ENCODE measurements at places on chromosomes 1 and 21. TPM values are rescaled to one million over a fixed set of nuclear protein-coding genes. Genes with fewer than 3 reads are reported as not detected.

The TNFSF4 gene
- 0.57 TPM for total RNA-seq

The IL19 gene
- total RNA-seq, result not detected

The DENND2C gene
- 0.79 TPM for total RNA-seq

The CEP104 gene
- total RNA-seq, result 36.2 TPM

The TTC22 gene
- not detected for total RNA-seq

The CENPL gene
- total RNA-seq, result 24.3 TPM

DNA sequence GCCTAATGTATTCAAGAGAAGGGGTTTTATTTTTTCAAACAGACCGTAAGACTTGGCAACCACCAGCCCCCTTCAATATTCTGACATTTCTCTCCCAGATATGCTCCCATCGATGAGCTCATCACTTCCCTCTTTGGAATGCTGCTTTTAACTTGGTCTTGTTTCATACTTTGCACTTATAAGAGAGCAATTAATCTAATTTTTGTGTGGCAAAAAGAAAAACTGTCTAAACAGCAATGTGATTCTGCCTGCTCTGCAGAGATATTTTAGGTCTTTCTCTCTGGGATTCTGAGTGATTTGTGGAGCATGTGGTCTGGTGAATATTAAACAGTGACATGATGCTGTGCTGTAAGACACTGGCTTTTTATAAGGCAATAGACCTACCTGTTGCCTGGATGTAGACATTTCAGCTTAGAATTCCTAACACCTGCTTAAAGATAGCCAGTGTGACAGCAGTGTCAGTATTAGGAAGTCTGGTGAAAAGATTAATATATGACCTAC lies 284.8 kb downstream of the BACH1 start:
- no peaks in the 10 kb centered on the region for H3K27me3 ChIP-seq
- H3K36me3 ChIP-seq, result no peaks in the 10 kb centered on the region
- H3K27ac ChIP-seq, result no peak overlapping the region
- H3K4me1 ChIP-seq, result peaks cover 22% of the 10 kb centered on the region
- H3K4me3 ChIP-seq, result no peak overlapping the region

DNA sequence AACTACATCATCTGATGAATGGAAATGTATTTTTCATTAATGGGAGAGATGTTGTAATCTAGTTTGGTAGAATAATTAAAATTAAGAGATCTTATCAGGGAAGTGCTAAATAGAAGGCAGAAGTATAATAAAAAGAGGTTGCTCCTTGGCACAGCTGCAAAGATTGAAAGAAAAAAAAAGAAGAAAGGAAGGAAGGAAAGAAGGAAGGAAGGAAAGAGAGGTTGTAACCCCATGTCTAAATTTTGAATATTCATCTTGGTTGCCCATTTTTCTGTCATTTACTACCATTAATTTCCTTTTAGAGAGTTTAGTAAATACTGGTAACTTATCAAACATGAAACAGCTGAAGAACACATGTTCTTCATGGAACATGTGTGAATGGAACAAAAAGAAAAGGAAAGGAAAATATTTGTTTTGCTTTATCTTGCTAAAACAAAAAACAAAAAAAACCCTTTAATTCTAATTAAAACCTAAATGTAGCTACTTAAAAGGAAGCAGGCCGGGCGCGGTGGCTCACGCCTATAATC lies 10.5 kb upstream of the MDM4 start:
- peaks cover 35% of the 10 kb centered on the region for H3K4me1 ChIP-seq
- peaks cover 12% of the 10 kb centered on the region for H3K36me3 ChIP-seq
- H3K27me3 ChIP-seq, result peaks cover 21% of the 10 kb centered on the region
- no peak overlapping the region for H3K27ac ChIP-seq
- peak overlapping the region; percentile 96 for H3K4me3 ChIP-seq

DNA sequence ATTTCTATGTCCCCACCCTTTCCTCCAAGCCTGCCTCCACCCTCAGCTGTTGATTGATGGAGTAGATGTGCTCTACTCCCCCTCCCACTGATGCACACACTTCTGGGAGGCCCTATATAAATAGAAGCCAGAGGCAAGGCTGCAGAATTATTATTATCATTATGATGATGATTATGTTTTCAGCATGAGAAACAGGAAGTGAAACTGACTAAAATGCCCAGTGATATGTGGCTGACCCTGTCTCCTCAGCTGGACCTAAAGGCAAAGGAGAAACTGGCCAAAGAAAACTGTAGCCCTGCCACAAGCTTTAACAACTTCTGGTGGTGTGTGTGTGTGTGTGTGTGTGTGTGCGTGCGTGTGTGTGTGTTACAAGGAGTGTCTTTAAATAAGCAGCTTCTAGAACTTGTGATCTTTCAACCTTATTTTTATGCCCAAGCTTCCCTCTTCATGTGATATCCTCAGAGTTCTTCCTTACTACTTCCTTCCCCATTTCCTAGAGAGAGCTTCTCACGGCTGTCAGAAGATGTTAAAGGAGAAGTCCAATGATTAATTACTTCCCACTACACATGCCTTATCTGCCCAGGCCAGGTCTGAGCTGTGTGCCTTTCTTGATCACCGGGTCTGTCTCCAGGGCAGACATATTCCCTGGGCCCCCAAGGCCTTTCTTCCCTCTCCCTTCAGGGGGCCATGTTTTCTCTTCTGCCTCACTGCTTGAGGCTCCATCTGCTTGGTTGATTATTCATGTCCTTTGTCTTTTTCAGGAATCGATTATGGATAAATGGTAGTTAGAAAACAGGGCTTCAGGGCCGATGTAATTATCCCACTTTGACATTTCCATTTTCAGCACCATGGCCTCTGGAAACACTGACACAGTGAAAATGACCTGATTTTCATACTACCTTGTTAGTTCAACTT lies 11.6 kb upstream of the MAPKAPK2 start:
- no peak for DNase-seq
- H3K36me3 ChIP-seq, result no peaks in the 10 kb centered on the region
- H3K27ac ChIP-seq, result no peak overlapping the region
- no peaks in the 10 kb centered on the region for H3K4me1 ChIP-seq
- peaks cover 6% of the 10 kb centered on the region for H3K27me3 ChIP-seq
- no peak overlapping the region for H3K4me3 ChIP-seq

- peaks cover 4% of the 10 kb centered on the region for H3K36me3 ChIP-seq
- H3K27me3 ChIP-seq, result peaks cover 69% of the 10 kb centered on the region
- no peak overlapping the region for H3K4me3 ChIP-seq
Measured at GRCh38 chr1:90831910-90832309, 114.8 kb upstream of the BARHL2 start.

DNA sequence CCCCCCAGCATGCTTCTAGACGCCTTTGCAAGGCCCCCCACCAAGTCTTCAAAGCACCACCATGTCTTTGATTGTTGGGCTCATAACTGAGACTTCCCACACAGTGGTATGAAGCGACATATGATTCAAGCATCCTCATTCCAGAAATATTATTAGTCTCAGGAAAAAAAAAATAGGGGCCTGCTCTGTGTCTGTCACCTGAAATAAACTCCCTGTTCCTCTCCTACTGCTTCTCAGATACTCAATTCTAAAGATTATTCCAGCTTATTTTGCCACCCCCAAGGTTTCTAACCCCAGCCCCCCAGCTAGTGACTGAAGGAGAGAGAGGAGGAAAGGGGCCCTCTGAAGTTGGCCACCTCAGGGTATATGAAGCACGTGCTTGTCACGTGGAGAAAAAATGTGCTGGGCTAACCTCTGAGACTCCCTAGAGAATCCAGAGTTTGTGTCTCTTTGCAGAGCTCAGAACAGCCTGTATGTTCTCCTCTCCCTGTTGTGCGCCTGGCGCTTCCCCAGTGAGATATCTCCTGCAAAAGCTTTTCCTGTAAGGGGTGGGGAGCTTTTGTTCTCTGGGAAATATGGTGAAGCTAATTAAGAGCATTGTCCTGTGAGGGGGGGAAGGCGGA lies 35.9 kb upstream of the RASAL2 start:
- DNase-seq, result no peak
- H3K4me1 ChIP-seq, result peaks cover 40% of the 10 kb centered on the region
- no peaks in the 10 kb centered on the region for H3K36me3 ChIP-seq
- no peak overlapping the region for H3K4me3 ChIP-seq

DNA sequence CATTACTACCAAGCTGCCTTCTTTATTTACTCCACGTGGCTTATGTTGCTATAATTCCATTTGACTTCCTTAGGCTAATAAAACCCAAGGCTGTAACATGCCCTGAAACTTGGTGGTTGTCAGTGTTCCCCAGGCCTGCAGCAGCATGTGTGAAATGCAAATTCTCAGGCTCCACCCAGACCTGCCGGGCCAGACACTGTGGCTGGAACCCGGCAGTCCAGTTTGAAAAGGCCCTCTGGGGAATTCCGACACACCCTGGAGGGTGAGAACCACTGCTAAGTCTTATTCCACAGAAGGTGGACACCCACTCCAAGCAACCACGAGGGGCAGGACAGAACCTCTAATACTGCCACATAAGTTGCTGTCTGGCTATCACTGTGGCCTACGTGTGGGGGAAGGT lies 41.4 kb downstream of the URB1 start:
- H3K4me3 ChIP-seq, result no peak overlapping the region
- H3K36me3 ChIP-seq, result peaks cover 26% of the 10 kb centered on the region
- H3K4me1 ChIP-seq, result no peaks in the 10 kb centered on the region
- H3K27ac ChIP-seq, result no peak overlapping the region
- DNase-seq, result no peak

DNA sequence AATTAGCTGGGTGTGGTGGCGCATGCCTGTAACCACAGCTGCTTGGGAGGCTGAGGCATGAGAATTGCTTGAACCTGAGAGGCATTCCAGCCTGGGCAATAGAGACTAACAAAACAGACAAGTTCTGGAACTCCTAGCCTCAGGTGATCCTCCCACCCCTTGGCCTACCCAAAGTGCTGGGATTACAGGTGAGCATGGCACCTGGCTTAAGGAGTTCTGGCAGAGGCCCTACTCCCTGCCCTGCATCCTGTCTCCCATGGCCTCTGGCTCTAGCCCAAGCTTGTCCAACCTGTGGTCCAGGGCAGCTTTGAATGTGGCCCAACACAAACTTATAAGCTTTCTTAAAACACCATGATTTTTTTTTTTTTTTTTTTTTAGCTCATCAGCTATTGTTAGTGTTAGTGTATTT lies 20.4 kb downstream of the TOMM20 start:
- no peak overlapping the region for H3K27ac ChIP-seq
- peaks cover 16% of the 10 kb centered on the region for H3K36me3 ChIP-seq
- no peak overlapping the region for H3K4me3 ChIP-seq

DNA sequence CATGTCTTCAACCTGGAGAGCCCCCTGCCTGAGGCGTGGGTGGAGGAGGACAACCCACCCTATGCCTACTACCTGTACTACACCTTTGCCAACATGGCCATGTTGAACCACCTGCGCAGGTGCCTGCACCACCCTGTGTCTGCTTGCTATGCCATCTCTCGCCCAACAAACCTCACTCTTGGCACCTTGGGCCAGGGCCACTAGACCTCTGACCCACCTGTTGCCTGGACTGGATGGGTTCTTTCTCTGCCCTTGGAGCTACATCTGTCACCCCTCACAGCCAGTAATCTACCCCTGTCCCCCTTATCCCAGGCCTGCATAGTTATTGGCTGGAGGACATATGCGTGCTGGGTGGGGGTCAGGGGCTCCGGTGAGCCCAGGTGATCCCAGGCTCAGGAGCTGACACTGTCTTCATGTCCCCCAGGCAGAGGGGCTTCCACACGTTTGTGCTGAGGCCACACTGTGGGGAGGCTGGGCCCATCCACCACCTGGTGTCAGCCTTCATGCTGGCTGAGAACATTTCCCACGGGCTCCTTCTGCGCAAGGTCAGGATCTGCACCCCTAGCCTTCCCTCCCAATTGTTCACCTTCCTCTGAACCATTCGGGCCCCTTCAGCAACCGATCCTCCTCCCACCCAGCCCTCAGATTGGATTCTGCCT lies 9.9 kb downstream of the AMPD2 start:
- peaks cover 3% of the 10 kb centered on the region for H3K36me3 ChIP-seq
- peaks cover 11% of the 10 kb centered on the region for H3K4me1 ChIP-seq
- no peaks in the 10 kb centered on the region for H3K27me3 ChIP-seq

GRCh38 chr1:207997486-207998268 lies 86.8 kb upstream of the CD34 start:
- peaks cover 20% of the 10 kb centered on the region for H3K27me3 ChIP-seq
- no peaks in the 10 kb centered on the region for H3K36me3 ChIP-seq
- H3K27ac ChIP-seq, result no peak overlapping the region
- H3K4me3 ChIP-seq, result no peak overlapping the region
- peak; percentile 71 for DNase-seq

- H3K4me1 ChIP-seq, result no peaks in the 10 kb centered on the region
- no peak overlapping the region for H3K4me3 ChIP-seq
- H3K27ac ChIP-seq, result no peak overlapping the region
- peaks cover 8% of the 10 kb centered on the region for H3K27me3 ChIP-seq
- no peaks in the 10 kb centered on the region for H3K36me3 ChIP-seq
Measured at GRCh38 chr1:3919706-3920105, 19.6 kb upstream of the C1orf174 start.

DNA sequence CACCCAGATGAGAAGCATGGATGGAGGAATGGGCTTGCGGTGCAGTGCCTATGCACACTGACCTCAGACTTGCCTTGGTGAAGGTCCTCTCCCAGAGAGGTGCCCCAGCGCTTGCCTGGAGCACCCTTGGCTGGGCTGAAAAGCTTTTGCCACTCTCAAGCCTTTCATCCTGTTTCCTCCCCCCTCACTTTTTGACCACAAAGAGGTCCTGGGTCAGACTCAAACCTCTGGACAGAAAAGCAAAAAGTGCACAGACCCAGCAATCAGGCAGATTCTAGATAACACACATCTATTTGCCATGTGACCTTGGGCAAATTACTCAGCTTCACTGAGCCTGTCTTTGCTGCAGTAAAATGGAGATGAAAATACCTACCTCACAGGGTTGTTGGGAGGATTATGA lies 7.3 kb downstream of the TMEM35B start:
- DNase-seq, result no peak
- no peaks in the 10 kb centered on the region for H3K4me1 ChIP-seq
- H3K27me3 ChIP-seq, result no peaks in the 10 kb centered on the region
- no peak overlapping the region for H3K4me3 ChIP-seq

GRCh38 chr1:25647863-25648262 lies 31.3 kb downstream of the MAN1C1 start:
- H3K4me3 ChIP-seq, result no peak overlapping the region
- no peak overlapping the region for H3K27ac ChIP-seq
- no peak for DNase-seq
- H3K27me3 ChIP-seq, result no peaks in the 10 kb centered on the region
- H3K4me1 ChIP-seq, result peaks cover 24% of the 10 kb centered on the region

- peaks cover 10% of the 10 kb centered on the region for H3K36me3 ChIP-seq
- peaks cover 67% of the 10 kb centered on the region for H3K4me1 ChIP-seq
- H3K4me3 ChIP-seq, result peak overlapping the region; percentile 96
- no peaks in the 10 kb centered on the region for H3K27me3 ChIP-seq
- DNase-seq, result no peak
Measured at GRCh38 chr1:161199506-161200139, 769 bp upstream of the ADAMTS4 start.

All from neural crest cell (in vitro differentiated cells).